Activated CD4-positive, alpha-beta memory T cell treated with anti-CD3 and anti-CD28 coated beads for 36 hours (primary cell): ENCODE measurements at places on chromosomes 13 and 19. TPM values are rescaled to one million over a fixed set of nuclear protein-coding genes. Genes with fewer than 3 reads are reported as not detected.

DNA sequence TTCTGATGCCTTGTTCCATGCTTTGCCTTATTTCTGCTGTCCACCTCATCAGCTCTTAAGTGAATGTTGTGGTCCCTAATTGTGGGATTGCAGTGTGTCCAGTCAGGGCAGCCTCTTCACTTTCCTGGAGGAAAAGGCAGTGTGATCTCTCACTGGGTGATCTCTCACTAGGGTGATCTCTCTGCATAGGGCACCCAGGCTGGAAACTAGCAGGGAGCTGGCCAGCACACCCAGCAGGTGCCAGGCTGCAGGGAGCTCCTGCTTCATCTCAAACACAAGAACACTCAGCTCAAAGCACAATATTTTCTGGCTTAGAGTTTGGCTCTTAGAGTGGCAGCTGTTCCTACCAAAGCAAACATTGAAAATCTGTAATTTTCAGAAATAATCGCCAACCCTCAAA, 36.5 kb upstream of the TSHZ3 start:
- DNase-seq = no peak

DNA sequence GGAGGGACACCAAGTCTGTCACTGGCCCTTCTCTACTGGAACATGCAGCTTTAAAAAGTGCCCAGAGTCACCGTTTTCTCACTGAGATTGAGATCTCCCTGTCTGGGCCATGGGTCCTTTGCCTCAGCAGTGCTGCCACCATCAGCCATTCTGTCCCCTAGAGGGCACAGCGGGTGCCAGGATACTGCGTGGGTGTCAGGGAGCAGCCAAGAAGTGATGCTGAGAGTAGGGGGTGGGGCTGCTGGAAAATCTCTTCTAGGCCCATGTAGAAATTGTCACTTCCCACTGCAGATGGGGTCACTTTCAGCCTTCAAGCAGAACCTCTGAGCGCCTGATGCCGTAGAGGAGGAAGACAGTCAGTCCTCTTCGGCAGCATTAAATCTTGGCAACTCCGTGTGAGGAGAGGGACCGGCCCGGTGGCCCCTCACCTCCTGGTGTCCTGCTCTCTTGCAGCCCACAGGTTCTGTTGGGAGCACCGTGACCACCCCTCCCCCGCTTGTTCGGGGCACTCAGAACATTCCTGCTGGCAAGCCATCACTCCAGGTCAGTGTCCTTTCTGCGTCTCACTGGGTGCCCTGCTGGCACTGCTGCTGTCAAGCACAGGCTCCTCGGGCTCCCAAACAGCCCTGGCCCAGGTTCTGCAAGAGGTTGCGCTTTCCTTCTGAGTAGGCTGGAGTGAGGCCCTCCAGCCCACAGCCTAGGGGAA, 21.4 kb downstream of the TSSK6 start:
- no peak for DNase-seq

Gene AMER2
- not detected for total RNA-seq

- no peak for DNase-seq
These were observed 1379.9 kb downstream of the UQCRFS1 start for GRCh38 chr19:27833031-27833430.
